ENCODE measurements at places on chromosomes 12 and 14. TPM values are rescaled to one million over a fixed set of nuclear protein-coding genes. Genes with fewer than 3 reads are reported as not detected.

IFT81 gene
- total RNA-seq, result 36.1 TPM

GZMH gene
- not detected for total RNA-seq

- DNase-seq, result no peak
These were observed 219.8 kb downstream of the RPS29 start for GRCh38 chr14:49366416-49366815.

UNG gene
- 80.9 TPM for total RNA-seq

DNA sequence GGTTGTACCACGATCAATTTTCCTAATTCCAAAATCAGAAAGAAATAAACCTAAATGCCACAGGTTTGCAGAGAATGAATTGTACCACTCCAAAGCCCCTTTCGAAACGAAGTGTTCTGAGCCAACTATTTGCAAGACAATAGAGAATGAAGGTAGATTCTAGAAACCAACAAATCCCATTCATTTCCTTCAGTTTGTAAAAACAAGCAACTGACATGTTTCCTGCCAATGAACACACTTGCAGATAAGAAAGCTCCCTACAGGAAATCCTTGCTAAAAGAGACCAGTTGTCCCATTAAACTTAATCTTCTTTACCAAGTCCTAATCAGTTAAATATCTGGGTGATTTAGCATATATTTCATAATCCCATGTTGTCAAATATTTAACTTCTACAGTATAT lies 198.4 kb upstream of the FOXN3 start:
- no peak for DNase-seq

DTX1 gene
- total RNA-seq, result not detected

- DNase-seq, result no peak
These were observed 121.0 kb upstream of the EVL start for GRCh38 chr14:99944241-99944651.

- DNase-seq, result no peak
These were observed 55.7 kb upstream of the ABCD2 start for GRCh38 chr12:39675263-39675662.

GRCh38 chr14:35402323-35403113 lies 2.0 kb downstream of the NFKBIA start:
- no peak for DNase-seq

DNA sequence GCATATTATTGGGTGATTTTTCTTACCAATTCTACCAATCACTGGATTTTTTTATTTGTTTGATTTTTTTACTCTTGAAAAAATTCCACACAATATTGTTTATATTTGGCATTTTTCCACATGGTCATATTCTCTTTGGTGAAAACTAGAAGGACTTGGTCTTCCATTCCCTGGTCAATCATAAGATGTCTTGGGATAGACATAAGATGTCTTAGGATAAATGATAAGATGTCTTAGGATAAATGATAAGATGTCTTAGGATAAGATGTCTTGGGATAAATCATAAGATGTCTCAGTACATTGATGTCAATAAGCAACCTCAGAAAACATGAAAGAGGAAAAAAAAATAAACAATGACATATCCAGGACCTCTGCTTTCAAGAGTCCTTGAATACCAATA lies 309.1 kb downstream of the LRFN5 start:
- no peak for DNase-seq

GRCh38 chr14:66281036-66281776 lies 205.0 kb upstream of the CCDC196 start:
- no peak for DNase-seq

GRCh38 chr14:91005716-91006115 lies 54.7 kb downstream of the RPS6KA5 start:
- no peak for DNase-seq

LRRC43 gene
- total RNA-seq, result not detected

- DNase-seq, result no peak
These were observed 9.6 kb downstream of the CNOT2 start for GRCh38 chr12:70252832-70253231.

- DNase-seq, result peak; percentile 27
These were observed 1188.2 kb upstream of the TMEM132C start for GRCh38 chr12:127078577-127079350.

GRCh38 chr12:106062693-106063092 lies 76.1 kb downstream of the NUAK1 start:
- no peak for DNase-seq

GRCh38 chr12:114850661-114851275 lies 166.8 kb upstream of the TBX3 start:
- DNase-seq, result no peak

SYCP3 gene
- not detected for total RNA-seq

GRCh38 chr12:1606021-1606622 lies 11.7 kb upstream of the FBXL14 start:
- DNase-seq, result peak; percentile 97

DNA sequence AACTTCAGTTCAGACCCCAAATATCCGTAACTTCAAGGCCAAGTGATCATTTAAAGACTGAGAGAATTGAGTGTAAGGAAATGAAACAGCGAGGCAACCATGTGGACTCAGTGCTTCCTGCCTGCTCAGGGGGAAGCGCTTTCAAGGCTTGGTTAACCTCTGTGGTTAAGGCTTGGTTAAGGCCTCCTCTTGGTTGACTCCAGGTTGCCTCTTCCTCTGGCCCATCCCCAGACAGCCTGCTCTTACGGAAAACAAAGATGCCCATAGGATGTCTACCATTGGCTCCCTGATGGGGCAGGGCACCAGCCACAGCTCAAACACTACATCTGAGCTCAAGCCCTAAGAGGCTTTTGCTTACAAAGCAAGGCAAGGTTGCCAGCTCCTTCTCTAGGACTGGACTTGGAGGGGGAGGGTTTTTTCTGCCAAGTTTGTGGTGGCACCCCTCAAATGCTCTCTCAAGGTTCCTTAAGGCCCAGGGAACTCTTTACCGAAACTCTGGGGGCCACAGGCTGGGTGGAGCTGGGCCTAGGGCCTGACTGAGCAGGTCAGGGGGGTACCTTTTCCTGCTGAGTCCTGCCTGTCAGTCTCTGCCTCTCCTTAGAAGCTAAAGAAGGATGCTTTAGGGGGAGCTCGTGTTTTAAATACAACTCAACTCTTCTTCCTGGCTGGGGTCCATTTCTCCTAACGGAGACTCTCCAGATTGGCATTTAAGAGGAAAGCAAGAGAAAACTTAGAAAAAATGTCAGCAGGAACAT lies 13.7 kb downstream of the COL2A1 start:
- no peak for DNase-seq

DLGAP5 gene
- 27.6 TPM for total RNA-seq

BICDL1 gene
- not detected for total RNA-seq

GRCh38 chr14:89206389-89207031 lies 210.5 kb downstream of the FOXN3 start:
- no peak for DNase-seq

DNA sequence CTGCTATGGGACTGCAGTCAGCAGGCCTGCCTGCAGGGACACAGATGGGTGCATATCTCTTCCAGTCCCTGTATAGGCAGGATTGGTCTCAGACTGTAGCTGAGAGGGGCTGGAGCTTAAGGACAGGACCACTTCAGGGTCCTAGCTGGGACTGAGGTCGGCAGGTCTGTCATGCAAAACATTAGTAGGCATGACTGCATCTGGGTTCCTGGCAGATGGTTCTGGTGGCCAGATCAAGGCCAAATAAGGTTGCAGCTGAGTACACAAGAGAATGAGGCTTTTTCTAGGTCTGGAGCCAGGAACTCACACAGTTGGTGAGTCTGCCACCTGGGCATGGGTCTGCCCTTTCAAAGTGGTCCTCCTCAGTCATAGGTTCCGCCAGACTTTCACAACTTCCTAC lies 155.8 kb downstream of the TPH2 start:
- DNase-seq, result no peak

FNTB gene
- 0.72 TPM for total RNA-seq

DYNC1H1 gene
- 146 TPM for total RNA-seq

DNA sequence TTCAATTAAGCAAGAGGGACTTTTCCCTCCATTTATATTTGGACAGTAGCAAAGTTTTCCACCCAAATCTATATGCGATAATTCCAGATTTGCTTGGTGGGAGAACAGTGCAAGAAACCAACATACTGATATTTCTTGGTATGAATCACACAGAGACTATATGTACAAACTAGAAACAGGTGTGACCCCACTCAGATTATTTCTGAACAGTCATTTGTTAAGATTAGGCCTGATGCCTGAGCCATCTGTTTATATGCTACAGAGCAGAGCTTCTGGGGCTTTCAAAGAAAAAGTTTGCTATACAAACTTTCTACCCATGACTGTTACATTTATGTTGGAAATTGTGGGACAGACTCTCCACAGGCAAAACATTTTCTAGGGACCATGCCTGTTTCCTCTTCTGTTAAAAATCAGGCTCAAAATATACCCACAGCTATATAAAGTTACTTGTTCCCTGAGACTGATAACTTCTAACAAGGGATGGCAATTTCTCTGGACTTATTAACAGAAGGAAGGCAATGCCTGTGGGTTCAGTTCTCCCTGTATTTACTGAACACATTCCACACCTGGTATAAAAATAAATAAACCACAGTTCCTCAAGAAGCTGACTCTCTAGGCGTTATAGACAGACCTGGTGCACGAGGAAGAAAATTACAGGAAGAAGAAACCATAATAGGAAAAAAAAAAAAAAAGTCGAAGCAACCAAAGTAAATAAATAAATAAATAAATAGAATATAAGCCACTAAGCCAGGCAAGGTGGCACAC lies 8.0 kb downstream of the PTPN21 start:
- no peak for DNase-seq

GRCh38 chr12:33322519-33322918 lies 117.1 kb downstream of the SYT10 start:
- DNase-seq, result peak; percentile 7

DNA sequence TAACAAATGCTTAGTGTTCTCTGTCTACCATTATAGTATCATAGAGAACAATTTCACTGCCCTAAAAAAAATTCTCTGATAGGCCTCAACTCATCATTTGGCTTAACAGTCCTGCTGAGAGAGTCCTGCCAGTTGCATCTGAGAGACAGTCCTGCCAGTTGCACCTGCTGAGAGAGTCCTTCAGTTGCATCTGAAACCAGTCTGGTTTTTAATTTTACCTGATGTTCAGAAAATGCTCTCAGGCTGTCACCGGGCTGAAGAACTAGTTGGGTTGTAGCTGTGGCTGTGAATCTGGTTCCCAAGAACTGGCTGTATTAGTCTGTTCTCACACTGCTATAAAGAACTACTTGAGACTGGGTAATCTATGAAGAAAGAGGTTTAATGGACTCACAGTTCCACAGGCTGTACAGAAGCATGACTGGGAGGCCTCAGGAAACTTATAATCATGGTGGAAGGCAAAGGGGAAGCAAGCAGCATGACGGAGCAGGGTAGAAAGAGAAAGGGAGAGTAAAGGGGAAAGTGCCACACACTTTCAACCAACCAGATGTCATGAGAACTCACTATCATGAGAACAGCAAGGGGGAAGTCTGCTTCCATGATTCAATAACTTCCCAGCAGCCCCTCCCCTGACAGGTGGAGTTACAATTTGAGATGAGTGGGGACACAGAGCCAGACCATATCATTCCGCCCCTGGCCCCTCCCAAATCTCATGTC lies 51.6 kb downstream of the PRKCH start:
- DNase-seq, result no peak

DNA sequence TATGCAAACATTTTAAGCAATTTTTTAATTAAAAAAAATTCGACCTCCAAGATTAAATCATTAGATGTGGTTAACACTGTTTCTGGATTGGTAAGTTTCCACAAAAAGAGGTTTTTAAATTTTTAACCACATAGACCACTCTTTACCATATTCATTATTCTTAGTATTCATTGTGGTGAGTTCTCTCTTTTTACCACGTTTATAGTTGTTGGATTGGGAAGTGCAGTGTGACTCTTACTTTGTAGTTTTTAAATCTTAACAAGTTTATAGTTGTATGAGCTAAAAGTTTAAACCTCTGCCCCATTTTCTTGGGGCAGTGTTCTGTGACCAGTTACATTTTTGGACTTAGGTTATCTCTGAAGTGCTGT lies 8.6 kb downstream of the ATP2A2 start:
- no peak for DNase-seq
